ENCODE measurements at places on chromosomes 13 and 19.
A peak's percentile ranks its signal among the peaks of the same experiment; 100 is the strongest.

GRCh38 chr13:109667807-109668291 is 118.5 kb downstream of the IRS2 start:
- DNase-seq, result no peak

DNA sequence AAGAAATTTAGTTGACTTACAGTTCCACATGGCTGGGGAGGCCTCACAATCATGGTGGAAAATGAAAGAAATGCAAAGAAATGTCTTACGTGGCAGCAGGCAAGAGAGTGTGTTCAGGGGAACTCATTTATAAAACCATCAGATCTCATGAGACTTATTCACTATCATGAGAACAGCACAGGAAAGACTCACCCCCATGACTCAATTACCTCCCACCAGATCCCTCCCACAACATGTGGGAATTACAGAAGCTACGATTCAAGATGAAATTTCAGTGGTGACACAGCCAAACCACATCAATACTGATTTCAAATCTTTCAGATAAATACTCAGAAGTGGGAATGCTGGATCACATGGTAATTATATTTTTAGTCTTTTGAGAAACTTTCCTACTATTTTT is 1357.9 kb downstream of the SLITRK5 start:
- DNase-seq, result no peak

DNA sequence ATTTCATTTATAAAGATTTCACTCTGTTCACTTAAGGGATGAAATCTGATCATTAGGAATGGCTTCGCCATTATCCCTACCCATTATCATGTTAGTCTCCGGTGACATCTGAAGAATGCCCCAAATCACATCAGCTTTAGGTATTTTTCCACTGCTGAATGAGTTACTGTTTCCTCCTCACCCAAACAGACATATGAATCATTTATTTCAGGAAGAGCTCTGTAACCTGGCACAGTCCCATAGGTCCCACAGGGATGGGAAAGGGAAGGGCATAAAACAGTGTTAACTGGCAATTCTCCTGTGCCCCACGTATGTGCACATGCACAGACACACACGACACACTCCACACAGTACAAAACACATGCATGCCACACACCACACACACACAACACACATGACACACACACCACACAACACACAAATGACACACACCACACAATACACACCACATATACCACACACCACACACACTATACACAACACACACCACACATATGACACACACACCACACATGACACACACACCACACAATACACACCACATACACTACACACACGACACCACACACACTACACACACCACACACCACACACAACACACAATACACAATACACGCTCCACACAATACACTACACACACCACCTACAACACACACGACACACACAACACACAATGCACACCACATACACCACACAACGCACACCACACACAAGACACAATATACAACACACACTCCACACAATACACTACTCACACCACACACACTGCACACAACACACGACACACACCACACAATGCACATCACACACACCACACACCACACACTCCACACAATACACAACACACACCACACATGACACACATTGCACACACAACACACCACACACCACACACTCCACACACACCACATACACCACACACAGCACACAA is 15.4 kb downstream of the TMEM255B start:
- peak; percentile 13 for DNase-seq

DNA sequence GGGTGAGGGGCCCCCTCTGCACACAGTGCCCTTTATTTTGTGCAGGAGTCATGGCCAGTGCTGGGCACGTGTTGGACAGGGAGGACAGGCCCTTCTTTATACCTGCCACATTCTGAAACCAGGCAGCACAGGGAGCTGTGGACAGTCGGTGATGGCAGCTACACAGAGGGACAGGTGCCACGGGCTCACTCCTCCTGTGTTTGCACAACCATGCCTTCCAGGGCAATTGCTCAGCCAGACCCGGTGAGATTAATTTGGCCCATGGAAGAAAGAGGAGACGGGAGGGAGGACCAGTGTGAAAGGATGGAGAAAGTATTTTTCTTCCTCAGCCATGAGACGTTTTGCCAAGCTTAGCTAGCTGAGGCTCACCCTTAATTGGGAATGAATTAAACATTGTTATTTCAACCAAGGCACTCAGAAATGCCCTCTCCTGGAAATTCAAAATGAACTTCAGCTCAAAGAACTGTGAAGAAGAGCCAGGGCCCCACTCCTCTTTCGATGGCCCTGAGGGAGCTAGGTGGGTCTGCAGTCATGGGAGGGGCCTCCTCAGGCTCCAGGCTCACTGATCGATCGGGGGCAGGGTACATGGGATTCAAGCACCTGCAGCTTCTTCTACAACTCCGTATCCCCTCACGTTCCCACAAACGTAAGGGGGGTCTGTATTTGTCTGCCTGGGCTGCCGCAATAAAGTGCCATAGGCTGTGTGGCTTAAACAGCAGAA is 41.2 kb downstream of the SHISA2 start:
- no peak for DNase-seq

- DNase-seq, result no peak
Measured at GRCh38 chr13:52130641-52131040, 1.8 kb upstream of the NEK5 start.

- peak; percentile 23 for DNase-seq
Measured at GRCh38 chr19:3576696-3577443, 4.1 kb downstream of the HMG20B start.

DNA sequence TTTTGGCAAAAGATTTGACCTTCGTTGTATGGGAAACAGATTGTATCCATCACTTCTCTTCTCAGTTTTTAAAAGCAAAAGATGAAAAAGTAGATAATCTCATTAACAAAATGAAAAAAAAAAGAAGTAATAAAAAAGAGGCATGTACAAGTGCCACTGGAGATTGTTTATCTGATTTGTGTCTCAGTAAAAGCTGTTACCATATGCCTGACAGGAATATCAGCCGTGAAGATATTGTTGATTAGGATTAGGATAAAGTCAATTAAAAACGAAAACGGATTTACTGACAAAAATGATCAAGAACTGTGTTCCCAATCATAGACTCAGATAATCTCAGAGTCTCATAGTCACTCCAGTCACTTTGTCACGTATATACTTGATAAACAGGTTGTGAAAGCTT is 842.1 kb upstream of the SLC10A2 start:
- DNase-seq, result no peak

DNA sequence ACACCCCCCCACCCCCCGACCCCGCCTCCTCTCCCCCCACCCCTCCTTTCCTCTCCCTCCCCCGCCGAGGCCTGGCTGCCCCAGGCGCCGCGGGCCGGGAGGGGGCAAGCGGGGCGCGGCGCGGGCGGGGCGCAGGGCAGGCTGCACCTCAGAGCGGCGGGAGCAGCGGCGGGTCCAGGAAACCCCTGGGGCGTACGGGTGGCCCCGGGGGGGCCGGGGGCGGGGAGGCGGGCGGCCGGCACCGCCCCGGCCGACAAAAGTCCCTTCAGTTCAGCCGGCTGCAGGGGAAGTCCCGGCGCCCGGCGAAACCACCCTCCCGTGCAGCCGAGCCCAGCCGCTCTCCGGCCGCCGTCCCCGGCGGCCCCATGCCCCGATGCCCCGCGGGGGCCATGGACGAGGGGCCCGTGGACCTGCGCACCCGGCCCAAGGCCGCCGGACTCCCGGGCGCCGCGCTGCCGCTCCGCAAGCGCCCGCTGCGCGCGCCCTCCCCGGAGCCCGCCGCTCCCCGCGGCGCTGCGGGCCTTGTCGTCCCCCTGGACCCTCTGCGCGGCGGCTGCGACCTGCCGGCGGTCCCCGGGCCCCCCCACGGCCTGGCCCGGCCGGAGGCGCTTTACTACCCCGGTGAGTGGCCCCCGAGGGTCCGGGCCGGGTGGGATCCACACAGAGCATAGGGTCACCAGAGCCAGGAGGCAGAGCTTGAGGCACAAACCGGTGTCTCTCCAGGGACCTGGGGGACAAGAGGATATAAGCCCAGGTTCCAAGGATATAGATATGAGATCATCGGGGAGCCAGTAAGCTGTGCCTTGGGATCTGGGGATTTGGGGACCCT is at the start of gene BCL3:
Gene BCL3, plus strand, starts transcription at position 283 of the 829 bp plus-strand sequence. Its CDS starts 83 bp downstream, at position 366.
- DNase-seq, result peak; percentile 63

DNA sequence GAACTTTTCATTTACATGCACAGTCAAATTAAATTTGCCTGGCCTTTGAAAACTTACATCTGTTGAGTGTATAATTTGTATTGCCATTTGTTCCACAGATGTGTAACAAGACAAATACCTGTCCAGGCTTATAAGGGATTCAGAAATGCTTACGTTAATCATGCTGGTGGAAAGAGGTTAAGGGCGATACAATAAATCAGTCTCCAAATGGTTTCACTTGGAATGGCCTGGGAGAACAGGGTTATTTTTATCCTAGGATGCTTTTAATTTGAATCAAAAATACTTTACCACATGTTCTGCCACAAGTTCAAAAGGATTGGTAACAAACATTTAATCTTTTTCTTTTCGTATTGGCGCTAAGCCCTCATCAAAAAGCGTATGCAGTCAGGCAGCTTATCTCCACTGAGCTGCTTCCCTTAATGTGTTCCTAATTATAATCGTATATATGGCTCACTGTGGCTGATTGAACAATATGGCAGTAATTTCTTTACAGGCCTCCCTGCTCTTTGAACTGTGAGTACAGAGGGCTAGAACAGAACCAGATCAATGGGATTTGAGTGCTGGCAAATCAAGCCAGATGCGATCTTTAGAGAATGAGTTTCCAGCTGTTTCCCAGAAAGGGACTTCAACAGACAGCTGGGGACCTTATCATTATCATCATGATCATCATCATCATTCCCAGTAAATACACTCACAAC is 425.7 kb downstream of the SPRY2 start:
- DNase-seq, result no peak

- no peak for DNase-seq
Measured at GRCh38 chr13:74248477-74248876, 114.3 kb upstream of the KLF12 start.

- peak; percentile 96 for DNase-seq
Measured at GRCh38 chr19:34217952-34218817, 36.2 kb upstream of the GARRE1 start.

- peak; percentile 34 for DNase-seq
Measured at GRCh38 chr19:47379381-47379938, 30.3 kb downstream of the DHX34 start.

- peak; percentile 79 for DNase-seq
Measured at GRCh38 chr13:100506154-100506553, 82.4 kb downstream of the GGACT start.

- DNase-seq, result no peak
Measured at GRCh38 chr13:21344662-21345176, 114.4 kb downstream of the ZDHHC20 start.

DNA sequence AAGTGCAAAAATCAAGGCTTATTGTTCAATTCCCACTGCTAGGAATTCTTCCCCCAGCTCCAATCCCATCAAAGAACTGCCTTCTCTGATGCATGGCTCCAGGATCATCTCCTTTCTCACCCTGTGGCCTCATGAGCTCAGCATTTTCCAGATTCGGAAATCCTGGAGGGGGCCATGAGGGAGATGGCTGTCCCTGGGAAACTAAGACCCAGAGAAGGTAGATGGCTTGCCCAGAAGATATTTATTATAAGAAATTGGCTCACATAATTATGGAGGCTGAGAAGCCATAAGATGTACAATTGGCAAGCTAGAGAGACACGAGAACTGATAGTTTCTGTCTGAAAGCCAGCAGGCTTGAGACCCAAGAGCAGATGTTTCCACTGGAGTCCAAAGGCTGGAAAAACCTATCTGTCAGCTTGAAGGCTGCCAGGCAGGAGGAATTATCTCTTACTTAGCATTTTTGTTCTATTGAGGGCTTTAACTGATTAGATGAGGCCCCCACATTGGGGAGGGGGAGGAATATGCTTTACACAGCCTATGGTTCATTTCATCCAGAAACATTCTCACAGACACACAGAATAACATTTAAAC is 58.6 kb downstream of the GADD45B start:
- no peak for DNase-seq

DNA sequence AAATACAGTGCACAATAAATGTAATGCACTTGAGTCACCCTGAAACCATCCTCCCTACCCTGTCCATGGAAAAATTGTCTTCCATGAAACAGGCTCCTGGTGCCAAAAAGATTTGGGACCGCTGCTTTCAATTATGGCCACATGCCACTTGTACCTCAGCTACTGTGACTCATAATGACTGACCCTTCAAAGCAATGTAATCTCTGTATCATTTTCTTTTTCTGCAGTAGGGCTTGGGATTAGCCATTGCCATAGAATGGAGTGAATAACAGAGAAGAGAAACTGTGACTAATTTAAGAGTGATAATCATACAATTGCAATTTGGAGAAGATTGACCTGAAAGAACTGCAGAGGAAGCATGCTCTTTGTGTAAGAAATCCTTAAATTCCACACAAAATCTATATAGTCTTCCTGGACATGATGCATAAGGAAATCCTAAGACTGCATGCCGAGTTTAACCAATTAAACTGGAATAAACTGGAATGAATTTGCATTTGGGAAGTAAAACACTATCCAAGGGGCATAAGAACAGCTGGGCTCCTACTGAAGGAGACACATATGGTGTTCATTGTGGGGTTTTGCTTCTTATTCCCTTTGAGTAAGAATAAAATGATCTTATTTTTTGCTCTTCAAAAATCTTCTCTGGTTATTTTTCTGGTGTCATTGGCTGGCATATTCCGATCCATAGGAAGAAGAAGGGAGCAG is 59.5 kb upstream of the SLC7A1 start:
- DNase-seq, result no peak

- DNase-seq, result no peak
Measured at GRCh38 chr19:39539165-39539517, 820 bp downstream of the EID2 start.

DNA sequence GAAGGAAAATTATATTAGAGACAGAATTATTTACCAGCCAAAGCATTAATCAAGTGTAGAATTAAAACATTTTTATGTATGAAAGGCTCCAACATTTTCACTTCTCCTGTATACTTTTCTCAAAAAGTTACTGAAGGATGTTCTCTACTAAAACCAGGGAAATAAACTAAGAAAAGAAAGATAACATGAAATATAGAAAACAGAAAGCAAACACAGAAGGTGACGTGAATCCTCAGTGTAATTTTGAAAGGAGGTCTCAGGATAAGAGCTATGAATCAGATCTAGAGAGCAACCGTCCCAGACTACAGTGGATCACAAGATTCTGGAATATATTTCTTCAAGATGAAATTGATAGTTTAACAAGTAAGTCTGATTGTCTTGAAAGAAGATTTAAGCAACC is 144.5 kb downstream of the CYSLTR2 start:
- DNase-seq, result no peak

DNA sequence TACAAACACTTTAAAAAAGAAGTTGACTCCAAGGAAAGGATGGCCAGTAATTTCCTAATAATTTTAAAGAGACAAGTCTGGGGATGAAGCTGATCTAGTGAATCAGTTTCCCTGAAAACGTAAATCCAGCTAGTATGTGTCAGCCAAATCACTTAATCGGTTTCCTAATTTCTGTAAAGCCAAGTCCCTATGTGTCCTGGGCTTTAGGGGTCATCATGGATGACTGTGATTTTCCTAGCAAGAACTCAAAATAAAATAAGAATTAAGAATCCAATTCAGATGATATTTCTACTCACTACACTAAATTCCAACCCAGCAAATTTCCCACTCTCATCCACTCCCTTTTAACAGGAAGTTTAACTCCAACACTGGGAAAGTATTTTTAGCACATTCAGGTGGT is 35.9 kb downstream of the ELF1 start:
- no peak for DNase-seq
